Stimulated activated CD4-positive, alpha-beta T cell treated with anti-CD3 and anti-CD28 coated beads, Interleukin-1b, Interleukin-23, amount 100 ng/mL, for 24 hours (primary cell): ENCODE measurements at places on chromosomes 5 and 9.

DNA sequence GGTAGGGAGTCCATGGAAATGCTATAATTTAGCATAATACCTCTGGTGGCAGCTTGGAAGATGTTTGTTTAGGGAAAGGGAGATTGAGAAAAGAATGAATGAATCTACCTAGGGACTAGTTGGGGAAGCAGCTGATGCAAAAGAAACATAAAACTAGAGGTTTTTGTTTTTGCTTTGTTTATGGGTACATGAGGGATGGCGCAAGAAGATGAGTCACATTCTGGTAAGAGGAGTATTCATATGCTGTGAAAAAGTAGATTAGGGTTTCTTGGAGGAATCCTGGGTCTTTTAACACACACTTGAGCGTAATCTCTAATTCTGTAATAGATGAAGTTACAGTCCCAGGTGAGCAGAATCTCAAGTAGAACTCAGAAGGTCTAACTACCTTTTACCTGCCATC lies 17.1 kb downstream of the C9orf43 start:
- no peak for DNase-seq

DNA sequence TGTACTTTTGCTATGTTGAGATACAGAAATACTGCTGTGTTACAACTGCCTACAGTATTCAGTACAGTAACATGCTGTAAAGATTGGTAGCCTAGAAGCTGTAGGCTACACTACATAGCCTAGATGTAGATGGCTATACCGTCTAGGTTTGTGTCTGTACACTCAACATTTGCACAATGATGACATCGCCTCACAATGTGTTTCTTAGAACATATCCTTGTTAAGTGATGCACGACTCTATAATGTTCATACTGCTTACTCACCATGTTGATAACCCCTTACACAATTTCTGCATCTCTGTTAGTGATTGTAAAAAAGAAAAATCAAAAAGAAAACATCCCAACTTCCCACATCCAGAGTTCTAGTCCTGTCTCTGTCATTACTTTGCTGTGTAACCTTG lies 450.0 kb downstream of the CCDC171 start:
- DNase-seq: no peak

DNA sequence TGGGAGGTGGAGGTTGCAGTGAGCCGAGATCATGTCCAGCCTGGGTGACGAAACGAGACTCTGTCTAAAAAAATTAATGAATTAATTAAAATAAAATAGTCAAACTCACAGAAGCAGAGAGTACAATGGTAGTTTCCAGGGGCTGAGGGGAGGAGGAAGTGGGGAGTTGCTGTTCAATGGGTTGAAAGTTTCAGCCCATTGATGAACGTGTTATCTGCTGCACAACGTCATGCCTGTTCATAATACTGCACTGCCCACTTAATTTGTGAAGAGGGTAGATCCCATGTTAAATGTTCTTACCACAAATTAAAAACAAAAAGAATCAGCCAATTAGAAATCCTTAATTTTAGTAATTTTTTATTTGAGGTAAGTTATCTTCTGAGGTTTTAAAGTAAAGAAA lies 16.4 kb upstream of the RUFY1 start:
- DNase-seq: no peak

GRCh38 chr9:123863164-123863855 lies 66.6 kb downstream of the DENND1A start:
- DNase-seq: no peak

DNA sequence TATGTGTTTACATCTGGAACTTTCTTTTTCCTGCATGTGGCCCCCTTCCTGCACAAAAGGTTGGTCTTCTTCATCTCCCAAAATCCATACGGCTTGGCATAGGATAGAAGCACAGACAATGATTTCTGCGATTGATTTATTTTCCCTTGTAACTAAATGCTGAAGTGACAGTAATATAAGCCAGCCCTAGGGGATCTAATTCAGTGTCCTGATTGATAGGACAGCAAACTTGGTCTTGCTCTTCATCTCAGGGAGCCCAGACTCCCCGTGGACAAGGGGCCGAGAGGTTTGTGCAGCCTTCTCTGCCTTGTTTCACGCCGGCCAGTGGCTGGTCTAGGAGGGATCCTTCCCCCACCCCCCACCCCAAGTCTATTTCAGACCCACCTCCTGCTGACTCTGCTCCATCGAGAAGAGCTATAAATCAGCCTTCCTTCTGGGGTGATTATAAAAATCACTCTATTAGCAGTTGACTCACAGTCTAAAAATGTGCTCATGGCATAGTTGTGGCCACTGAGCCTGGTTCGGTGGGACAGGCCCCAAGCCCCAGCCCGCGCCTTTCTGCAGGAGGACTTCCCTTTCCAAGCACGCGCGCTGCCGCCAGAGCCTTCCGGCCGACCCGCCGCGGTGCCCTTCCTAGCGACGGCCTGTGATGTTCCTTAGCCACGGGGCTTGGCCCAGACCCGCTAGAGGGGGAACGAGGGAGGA lies 89.8 kb upstream of the COL5A1 start:
- no peak for DNase-seq

GRCh38 chr5:17431272-17432050 lies 66.6 kb upstream of the TAF11L2 start:
- DNase-seq: no peak

GRCh38 chr5:618450-618849 lies 6.3 kb downstream of the CEP72 start:
- no peak for DNase-seq

DNA sequence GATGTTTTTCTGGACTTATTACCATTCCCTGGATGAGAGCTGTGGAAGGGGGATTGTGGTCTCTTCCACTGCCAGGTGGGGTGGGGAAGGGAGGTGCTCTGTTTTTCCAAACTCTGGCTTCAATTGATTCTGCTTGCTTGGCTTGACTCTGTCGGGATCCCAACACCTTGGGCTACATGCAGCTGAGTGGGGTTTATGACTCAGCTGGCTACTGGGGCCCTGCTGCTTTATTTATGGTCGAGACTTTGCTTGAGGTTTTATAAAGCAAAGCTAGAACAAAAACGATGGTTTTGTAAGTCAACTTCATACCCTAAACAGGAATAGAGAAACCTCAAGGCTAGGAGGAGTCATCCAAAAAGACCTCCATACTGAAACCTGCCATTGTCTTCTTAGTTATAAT lies 76.3 kb downstream of the AOPEP start:
- DNase-seq: no peak

DNA sequence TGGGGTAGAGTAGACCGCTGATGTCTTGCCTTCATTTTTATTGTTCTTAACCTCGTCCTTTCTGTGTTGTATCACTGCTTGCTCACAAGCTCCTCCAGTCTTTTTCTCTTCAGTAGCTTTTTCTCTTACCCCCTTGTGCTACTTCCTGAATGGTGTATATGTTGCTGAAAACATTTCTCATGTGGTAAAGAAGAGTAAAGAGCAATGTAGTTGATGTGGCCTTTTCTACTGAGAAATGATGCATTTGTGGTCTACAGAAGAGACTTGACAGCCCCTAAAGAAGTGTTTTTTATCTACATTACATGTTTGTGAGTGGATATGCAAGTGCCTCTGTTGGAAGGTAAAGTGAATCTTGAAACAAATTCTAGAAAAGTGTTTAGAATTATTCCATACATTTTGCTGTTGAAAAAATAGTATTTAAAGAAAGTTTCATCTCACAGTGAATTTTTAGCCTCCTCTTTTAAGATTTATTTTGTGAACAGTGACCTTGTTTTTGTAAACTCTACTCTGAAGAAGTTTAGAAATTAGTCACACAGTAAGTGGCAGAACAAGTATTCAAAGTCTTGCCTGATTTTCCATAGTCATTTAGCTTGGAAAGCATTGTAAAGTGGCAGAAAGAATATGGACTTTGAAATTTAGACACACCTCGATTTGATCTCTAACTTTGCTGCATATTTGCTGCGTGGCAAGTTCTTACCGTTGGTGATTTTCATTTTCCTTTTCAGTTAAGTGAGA lies 17.4 kb downstream of the CDC42SE2 start:
- no peak for DNase-seq

- no peak for DNase-seq
Measured at GRCh38 chr9:123715258-123715657, 214.7 kb downstream of the DENND1A start.

- DNase-seq: no peak
Measured at GRCh38 chr5:34585601-34586104, 70.5 kb upstream of the RAI14 start.

DNA sequence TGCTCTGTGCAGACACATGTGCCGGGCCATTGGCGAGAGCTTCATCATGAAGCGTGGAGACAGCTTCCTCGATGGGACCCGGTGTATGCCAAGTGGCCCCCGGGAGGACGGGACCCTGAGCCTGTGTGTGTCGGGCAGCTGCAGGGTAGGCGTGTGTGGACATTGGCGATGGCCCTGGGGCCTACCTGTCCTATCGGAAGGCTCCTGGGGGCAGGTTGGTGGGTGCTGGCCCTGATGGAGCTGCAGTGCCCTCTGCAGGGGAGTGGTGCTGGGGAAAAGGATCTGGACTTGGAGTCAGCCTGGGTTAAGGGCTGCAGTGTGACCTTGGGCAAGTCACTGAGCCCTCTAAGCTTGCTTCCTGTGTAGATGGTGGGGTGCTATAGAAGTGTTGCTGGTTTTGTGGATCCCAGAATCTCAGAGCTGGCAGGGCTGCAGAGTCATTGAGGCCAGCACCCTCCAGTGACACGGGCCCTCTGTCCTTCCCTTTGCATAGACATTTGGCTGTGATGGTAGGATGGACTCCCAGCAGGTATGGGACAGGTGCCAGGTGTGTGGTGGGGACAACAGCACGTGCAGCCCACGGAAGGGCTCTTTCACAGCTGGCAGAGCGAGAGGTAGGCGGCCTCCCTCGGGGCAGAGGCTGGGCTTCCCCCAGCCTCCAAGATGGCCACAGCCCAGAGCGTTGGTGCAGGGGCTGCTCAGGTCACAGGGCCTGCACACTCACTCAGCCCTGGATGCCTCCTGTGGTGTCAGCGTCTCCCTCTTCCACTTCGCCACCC lies 15.8 kb downstream of the ADAMTS13 start:
- DNase-seq: no peak

DNA sequence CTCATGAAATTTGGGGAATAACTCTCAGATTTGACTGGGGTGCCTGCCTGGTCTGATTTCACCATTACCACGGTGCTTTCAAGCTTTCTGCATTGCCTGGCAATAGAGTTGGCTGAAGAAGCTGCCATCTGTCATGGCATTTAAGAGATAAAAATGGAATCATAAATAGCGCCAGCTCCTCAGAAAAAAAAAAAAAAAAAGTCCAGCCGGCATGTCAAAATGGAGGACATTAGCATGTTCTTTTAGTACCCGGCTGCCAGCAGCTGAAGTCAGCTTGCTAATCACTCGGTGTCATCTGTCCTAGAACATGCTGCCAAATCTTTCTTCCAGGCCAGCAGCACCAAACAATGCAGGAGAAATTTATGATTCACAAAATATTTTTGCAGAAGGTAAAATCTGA lies 57.7 kb upstream of the CER1 start:
- DNase-seq: no peak

DNA sequence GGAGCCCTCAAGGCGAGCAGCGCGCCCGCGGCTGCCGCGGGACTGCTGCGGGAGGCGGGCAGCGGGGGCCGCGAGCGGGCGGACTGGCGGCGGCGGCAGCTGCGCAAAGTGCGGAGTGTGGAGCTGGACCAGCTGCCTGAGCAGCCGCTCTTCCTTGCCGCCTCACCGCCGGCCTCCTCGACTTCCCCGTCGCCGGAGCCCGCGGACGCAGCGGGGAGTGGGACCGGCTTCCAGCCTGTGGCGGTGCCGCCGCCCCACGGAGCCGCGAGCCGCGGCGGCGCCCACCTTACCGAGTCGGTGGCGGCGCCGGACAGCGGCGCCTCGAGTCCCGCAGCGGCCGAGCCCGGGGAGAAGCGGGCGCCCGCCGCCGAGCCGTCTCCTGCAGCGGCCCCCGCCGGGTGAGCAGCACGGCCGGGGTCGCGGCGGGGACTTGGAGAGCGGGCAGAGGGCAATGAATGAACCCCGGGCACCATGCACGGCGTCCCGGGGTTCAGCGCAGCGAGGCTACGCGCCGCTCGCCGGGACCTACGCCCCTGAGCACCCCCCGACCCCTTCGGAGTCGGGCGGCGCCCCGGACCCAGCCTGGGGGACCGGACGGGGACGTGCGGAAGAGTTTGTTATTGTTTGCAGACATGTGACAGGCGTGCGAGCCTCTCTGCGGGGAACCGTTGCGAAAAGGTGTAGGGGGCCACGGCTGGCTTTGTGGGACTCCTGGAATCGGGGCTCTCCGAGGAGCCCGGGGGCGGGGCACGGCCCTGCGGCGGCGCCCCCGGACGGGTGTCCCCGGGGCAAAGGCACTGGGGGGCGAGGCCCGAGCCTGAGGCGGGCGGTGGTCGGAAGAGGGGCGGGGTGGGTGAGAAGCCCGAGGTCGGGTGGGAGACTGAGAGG lies 553 bp downstream of the MAP3K1 start:
- no peak for DNase-seq

- no peak for DNase-seq
Measured at GRCh38 chr5:179385914-179386313, 40.7 kb upstream of the ADAMTS2 start.

DNA sequence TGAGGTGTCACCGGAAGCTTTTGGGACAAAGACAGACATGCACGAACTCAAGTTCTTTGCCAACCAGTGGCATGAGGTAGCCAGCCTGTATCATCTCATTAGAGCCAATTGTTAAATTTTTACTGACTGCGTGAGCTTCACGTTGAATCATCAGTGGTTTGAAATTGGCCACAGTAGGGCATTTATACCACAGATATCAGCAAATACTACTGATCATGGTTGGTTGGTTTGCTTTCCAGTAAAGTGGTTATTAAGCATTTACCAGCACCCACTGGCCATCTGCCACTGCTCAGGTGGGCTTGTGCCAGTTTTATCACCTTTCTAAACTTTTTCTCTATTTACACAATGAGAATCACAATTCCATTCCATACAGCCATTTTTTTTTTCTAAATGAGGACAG lies 28.4 kb upstream of the SHC3 start:
- DNase-seq: no peak

DNA sequence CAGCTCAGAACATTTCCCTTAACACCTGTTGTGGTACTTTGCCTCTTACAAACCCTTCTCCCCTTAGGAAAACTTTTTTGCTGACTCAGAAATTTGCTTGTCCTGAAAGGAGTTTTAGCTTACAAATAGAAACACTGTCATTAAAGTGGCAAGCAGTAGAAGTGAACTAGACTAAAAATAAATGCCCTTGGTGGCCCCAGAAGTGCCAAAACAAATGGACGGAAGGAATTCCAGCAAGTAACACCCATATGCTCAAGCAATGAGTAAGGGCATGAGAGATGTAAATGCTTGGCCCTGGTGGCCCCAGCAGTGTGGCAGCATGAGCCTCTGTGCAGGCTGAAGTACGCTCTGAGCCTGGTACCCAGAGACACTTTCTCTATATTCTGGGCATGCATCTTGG lies 8.6 kb downstream of the VLDLR start:
- DNase-seq: no peak

- no peak for DNase-seq
Measured at GRCh38 chr9:133773889-133774655, 35.9 kb upstream of the SARDH start.
